Effector CD4-positive, alpha-beta T cell (primary cell): ENCODE measurements at places on chromosomes 7 and 10.

DNA sequence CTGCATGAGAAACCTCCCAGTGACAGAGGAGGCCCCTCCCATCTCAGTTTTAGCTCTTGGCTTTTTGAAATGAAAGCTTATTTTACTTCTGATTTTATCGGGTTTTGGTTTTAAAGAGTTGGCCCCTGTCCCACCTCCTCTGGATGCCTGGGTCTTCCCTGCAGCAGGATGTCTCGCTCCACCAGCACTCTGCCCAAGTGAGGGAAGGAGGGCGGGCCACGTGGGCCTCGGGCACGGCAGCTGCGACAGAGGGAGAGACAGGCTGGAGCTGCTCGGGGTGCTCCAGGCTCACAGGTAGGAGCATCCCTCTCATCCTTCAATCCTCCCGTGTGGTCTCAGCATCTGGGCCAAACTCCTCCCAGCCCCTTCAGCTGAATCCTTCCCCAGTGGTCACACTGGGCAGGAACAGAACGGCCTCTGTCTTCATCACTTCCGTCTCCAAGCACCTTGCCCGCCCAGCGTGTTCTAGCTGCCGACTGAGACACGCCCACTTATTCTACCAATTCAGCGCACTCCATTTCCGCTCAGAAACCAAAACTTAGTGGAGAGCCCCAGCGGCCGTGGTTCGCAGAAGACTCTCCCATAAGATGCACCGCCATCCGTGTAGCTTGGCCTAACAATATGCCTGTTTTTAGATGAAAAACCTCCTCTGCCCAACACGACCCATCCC, 222.9 kb downstream of the GLRX3 start:
- no peak for DNase-seq

GRCh38 chr10:47318706-47319105, 3.5 kb upstream of the GDF2 start:
- no peak for DNase-seq

GRCh38 chr7:47310020-47310419, 271.9 kb downstream of the TNS3 start:
- DNase-seq: no peak

- no peak for DNase-seq
These were observed 111.8 kb downstream of the HPSE2 start for GRCh38 chr10:99123851-99124250.

- no peak for DNase-seq
These were observed 97.1 kb upstream of the MXI1 start for GRCh38 chr10:110110338-110110737.

GRCh38 chr10:26857991-26858706, 2.6 kb downstream of the ABI1 start:
- no peak for DNase-seq

GRCh38 chr10:90920986-90921666, at the start of gene ANKRD1:
TSS of gene ANKRD1 (minus strand) at chr10:90921087. CDS start at chr10:90921027, 60 bp downstream.
- no peak for DNase-seq

DNA sequence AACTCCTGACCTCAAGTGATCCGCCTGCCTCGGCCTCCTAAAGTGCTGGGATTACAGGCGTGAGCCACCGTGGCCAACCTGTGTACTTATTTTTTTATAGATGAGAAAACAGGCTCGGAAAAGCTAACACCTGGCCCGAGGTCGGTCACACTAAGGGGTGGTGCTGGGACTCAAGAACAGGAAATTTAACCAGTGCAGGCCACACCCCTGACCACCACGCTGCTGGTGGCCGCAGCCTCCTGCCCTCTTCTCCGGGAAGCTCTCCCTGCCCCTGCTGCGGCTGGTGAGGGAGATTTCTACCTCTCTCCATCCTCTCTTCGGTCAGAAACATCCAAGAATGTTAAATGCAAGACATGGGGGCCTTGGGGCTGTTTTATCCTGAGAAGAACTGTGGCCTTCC, 63.2 kb downstream of the TNRC18 start:
- DNase-seq: no peak

- DNase-seq: no peak
These were observed 7.2 kb downstream of the DEPP1 start for GRCh38 chr10:44971434-44971833.

DNA sequence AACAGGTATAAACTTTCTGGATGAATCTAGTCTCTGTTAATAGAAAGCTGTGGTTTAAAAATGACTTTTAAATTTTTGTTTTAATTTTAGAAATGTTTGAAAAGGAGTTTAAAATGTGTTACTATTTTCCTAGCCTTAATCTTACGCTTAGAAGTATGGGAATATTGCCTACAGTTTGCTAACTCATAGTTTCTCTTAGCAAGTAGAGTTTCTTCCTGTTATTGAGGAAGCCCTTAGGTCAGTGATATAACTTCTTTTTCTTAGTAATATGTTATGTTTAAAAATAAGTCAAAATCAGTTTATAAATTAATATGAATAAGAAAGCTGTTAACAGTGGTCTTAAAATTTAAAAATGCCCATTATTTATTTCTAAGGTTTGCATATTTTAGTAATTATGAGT, 3.1 kb downstream of the STARD3NL start:
- no peak for DNase-seq

- no peak for DNase-seq
These were observed 55.7 kb upstream of the ZRANB1 start for GRCh38 chr10:124886195-124886594.

DNA sequence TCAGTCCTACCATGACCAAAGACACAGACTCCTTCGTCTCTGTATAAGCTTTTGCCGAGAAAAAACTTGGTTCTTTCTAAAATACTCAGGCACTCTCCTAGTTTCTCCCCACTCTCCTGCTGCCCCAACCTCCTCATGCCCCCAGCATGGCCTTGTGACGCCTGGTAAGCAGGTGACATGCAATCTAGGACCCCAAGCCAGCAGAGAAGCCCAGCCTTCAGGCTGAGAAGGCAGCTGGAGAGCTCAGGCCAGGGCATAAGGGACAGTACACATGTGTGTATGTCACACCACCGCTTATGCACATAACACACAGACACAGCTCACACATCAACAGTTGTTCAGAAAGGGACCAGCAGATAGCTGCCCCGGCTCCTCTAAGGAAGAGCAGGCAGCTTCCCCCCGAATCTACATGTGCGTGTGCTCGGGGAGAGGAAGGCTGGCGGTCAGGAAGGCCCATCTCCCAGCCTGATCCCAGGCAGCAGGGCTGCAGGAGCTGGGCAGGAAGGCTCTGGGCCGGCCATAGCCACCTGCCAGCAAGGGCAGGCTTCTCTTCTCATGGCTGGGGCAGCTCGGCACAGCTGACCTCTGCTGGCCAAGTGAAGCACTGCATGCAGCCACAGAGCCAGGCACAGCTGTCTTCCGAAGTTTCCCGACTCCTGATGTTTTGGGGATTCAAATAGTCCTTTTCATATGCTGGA, 8.5 kb downstream of the DDX56 start:
- peak; percentile 47 for DNase-seq

DNA sequence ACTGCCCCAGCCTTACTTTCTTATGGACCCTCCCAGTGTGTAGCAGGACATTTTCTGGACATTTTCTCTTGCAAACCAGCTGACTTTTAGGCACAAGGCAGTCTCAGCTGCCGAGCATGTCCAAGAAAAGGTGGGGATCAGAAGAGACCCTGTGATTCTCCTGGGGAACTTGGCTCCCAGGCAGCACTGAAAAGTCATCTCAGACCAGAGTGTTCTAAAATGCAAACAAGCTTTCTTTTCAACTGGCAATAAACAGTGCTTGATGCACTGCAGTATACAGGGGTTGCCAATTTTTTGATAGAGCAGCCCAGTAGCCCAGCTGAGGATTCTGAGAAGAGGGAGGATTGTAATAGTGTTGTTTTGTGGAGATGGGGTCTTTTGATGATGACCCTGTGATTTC, 168.0 kb upstream of the PHYHIPL start:
- DNase-seq: no peak

DNA sequence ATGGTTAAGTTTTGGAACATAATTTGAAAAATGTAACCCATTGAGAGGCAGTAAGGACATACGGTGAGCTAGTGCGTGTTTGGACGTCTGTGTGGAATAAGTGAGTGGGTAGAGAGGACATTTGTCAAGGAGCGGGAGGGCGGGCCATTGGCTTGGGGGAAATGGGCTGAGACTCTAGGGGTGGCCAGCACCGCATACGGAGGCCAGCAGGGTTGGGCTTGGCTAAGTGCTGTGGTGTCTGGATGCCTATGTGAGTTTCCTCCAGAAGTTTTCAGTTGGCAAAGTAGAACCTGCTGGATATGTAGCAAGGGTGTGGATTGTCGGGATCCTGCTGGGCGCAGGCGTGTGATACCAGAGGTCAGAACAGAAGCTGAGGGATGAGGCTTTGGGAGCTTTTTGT, 103.0 kb downstream of the TCF7L2 start:
- DNase-seq: no peak

GRCh38 chr10:100364175-100364574, 17.1 kb downstream of the SCD start:
- no peak for DNase-seq

DNA sequence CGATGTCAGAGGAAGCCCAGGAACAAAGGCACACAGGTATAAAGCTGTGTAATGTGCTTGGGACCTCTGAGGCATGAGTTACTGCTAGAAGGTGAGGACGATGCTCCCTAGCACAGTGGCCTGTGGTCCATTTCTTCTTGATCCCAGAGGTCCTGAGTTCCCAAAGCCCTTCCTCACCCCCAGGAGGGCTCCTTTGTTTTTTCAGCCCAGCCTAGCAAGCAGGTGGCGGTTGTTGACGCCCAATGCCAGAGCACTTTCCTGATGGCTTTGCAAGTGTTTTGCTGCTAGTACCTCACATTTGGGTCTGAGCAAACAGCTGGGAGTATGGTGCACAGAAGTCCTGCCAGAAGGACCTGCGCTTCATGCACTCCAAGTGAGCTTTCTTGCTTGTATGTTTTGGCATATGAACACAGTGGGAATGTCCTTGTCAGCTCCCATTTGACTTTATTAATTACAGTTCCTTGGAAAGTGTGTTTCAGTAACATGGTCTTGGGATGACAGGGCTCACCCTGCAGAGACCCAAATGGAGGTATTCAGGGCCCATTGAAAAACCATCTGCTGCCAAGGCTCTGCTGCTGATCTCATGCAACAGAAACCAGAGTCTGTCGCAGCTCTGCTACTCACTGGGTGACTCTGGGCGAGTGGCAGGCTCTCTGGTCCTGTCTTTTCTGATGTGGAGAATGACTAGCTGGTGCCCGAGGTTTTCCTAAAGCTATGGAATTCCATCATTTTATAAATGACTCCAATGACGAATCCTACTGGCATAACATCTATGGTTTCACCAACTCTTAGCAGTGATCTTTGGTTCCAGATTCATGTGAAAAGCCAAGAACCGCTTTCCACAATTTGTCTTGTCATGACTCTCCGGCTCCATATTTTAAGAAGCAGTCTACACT, 134.9 kb downstream of the ARID5B start:
- no peak for DNase-seq

GRCh38 chr7:55189146-55189766, 170.4 kb downstream of the EGFR start:
- no peak for DNase-seq

DNA sequence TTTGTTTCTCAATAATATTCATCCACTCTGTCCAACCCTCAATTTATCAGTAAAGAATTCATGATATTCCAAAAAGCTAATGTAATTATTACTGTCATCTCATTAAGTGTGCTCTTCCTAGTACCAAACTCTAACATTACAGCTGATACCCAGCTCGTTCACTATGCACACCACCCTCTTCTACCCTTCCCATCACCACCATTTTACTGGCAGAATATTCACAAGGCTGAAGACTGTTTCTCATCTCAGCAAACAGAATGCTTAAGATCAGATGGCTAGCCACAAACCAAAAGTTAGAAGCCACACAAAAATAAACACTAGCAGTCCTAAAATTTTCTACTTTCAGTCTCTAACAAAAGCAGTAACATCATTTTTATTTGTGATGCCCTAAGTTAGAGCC, 121.5 kb downstream of the SRPK2 start:
- DNase-seq: no peak

DNA sequence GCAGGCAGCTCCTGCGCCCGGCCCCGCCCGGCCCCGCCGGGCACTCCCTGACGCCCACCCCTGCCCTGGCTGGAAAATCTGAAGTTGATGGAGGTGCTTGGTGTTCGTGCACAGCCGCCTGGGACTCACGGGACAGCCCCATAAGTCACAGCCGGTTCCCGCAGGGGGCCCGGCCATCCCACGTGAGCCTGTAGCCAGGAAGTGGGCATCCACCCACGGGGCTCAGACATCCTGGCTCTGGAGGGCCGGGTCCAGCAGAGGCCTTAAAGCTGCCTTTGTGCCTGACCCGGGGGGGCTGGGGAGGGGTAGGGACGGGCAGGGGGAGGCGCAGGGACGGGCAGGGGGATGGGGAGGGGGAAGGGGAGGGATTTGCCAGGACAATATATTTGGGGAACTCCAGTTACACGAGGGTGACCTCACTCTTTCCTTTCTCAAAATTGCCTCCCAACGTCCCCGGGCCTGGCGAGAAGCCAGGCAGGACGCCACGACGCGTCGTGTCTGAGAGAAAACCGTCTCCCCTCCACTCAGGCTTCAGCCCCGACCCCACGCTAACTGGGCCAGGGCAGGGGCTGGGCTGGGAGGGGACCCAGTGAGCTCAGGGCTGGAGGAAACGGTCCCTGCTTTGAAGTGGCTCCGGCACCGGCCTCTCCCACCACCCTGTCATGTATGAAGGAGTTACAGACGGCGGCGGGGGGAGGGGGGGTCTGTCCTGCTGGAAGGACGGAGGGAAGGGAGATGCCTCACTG, 82.1 kb upstream of the PDGFA start:
- DNase-seq: peak; percentile 72

GRCh38 chr7:83835424-83835823, 186.5 kb upstream of the SEMA3E start:
- no peak for DNase-seq

- DNase-seq: no peak
These were observed 697 bp downstream of the ARPC1A start for GRCh38 chr7:99326408-99326782.

GRCh38 chr7:47827351-47827756, 120.9 kb downstream of the PKD1L1 start:
- DNase-seq: no peak

GRCh38 chr7:148712678-148713329, 14.1 kb downstream of the CUL1 start:
- no peak for DNase-seq

DNA sequence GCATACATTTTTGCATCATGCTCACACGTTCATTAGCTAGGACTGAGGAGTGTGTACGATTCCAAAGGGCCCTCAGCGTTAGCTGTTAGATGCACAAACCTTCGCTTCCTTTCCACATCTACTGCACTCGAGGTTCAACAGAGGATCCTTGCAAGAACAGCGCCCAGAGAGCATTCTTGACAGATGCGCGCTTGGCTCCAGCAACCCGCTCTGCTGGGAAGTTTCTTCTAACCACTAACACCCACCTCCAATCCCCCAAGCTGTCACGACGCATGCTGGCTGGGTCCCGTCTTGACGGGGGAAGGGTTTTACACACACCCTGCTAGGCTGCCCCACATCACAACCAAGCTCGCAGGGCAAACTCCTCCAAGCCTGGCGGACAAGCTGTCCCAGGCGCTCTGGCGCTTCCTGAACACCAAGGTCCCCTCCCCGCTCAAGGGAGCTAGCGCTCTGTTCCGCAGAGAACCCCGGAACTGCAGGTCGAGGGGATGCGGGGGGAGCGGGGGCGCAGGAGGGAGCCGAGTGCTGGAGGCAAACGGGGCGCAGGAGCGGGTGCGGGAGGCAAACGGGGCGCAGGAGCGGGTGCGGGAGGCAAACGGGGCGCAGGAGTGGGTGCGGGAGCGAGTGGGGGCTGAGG, 653 bp upstream of the ADRB1 start:
- no peak for DNase-seq
